SK-N-SH treated with all-trans-retinoic acid at 6 μM for 48 hours (cell line): ENCODE measurements at places on chromosomes 4 and X.

- ATAC-seq, result no peak
Measured at GRCh38 chr4:168885400-168885799, 124.7 kb downstream of the CBR4 start.

- ATAC-seq, result no peak
Measured at GRCh38 chrX:154365052-154365600, 9.3 kb downstream of the FLNA start.

GRCh38 chr4:141815646-141816045 lies 179.3 kb downstream of the IL15 start:
- ATAC-seq, result no peak

DNA sequence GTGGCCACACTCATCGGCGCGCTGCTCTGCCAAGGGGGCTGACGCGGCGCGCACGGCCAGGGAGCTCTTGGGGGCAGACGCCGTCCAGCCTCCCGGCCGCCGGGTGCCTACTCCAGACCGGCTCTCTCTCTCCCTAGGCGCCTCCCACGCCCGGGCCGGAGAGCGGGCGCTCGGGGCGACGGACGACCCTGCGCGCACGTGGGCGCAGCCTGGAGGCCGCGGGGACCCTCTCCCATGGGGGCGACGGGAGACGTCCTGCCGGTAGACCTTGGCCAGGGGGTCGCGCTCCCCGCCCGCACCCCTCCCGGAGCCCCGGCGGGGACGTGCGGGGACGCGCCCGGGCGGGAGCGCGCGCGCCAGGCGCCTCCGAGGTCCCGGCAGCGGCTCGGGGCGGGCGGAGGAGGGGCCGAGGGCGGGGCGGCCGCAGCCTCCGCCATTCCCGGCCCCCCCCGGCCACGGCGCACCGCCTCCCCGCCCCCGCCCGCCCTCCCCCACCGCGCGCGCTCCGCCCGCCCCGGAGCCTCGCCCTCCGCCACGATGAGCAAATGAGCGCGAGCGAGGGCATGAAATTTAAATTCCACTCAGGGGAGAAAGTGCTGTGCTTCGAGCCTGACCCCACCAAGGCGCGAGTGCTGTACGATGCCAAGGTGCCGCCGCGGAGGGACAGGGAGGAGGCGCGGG lies at the start of gene MSL3:
Gene MSL3, plus strand, starts transcription at position 519 of the 681 bp plus-strand sequence. Its CDS starts 27 bp downstream, at position 546.
- peak; percentile 45 for ATAC-seq

GRCh38 chr4:3525532-3526430 lies 6.4 kb downstream of the LRPAP1 start:
- ATAC-seq, result no peak

- ATAC-seq, result peak; percentile 43; the same call in 1 of the 3 replicates
Measured at GRCh38 chrX:14497184-14497666, 32.1 kb upstream of the GLRA2 start.

DNA sequence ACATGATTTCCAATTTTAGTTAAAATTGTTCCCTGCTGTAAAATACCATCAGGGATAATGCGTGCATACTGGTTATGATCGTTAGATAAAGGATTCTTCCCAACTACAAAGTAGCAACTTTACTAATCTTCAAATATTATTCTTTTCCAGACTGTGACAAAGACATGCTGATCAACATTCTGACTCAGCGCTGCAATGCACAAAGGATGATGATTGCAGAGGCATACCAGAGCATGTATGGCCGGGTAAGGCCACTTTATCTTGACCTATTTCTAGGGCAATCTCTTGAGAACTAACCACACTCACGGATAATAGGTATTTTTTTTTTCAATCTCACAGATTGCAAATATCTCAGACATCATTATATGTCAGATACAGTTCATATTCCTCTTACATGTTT lies 47.0 kb downstream of the ANXA10 start:
- ATAC-seq, result peak; percentile 65

DNA sequence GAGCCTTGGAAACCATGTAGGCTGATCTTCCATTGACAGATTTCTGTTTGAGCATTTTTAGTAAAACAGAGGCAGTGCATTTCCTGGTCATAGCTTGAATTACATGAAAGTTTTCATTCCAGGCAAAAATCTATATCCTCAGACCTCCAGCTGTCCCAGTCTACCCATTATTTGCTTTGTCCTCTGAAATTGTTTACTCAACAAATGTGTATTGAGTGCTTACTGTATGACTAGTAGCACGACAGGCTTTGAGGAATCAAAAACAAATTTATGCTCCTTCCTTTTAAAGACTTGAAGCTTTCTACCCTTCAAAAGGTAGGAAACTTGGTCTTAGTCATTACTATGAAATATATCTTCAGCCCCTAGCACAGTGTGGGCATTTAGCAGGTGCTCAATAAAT lies 307.9 kb upstream of the IGFBP7 start:
- no peak for ATAC-seq

GRCh38 chr4:38091636-38092035 lies 131.4 kb downstream of the PTTG2 start:
- no peak for ATAC-seq

DNA sequence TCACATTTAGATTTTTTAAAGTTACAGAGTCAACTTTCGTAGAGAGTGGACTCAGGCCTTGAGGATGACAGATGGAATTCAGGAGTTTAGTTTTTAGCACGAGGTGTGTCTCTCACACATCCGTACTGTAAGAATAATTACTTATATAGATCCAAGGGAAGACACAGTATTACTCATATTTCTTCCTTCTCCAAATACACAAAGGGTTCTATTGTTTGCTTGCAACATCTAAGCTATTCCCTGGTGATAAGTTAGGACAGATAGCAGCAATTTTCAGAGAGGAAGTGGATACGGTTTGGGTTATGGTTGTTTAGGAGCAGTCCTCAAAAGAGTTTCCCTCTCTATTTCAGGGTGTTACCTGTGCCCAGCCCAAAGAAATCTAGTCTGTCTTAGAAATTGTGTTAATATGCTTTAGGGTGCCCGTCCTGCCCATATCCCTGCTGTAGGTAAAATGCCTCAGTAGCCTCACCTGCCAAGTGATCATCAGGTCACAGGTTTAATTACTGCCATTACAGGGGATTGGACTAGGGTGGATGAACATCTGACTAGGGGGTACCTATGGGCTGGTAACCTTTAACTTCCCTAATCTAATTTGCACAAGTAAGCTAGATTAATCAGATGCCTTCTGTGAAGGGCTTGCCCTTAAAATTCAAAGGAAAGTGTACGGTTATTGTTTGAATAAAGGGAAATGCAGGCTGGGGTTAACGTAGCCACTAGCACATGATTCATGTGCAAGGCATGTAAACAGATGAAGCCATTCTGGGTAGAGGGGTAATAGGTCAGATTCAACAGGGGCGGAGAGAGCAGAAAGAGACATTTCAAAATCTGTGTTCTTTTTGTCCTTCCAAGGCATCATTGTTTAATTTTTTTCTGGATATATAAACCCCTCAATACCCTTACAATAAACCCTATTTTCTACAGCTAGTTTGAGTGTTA lies 8.7 kb upstream of the PPP3CA start:
- peak; percentile 65 for ATAC-seq

DNA sequence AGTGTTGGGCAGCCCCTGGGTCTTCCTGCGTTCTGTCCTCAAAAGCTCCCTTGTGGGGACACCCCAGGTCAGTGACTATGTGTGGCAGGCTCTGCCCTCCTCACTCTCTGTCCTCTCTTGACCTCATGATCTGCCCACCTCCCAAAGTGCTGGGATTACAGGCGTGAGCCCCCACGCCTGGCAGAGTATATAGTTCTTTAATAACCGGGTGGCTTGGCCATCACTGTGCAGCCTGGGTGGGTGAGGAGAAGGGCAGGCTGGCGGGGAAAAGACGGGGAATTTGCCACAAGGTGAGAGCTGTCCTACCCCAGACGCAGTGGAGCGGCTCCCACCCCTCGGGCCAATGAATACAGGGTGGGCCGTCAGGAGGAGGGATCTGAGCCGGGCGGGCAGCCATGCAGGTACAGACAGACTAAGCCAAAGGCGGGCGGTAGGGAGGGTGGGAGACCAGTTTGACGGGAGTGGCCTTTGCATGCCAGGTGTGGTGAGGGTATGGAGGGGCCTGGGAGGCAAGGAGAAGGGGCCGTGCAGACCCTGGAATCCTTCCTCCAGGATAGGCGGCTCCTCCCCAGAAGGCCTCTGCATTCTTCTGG lies 2.5 kb downstream of the SH3BP2 start:
- ATAC-seq, result no peak

DNA sequence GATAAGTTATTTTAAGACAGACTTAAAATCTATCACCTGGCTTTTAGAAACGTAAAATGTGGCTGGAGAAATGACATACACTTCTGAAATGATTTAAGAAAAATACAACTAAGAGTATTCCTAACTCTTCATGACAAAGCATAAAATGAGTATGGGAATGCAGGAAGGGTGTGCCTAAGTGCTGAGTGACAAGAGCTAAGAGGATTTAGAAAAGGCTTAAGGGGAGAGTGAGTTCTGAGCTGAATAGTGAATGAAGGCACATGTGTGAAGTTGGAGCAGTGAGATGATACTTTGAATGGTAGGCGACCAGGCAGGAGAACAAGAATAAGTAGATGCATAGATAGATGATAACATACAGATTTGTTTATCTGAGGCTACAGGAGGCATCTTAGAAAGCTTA lies 458.3 kb upstream of the TENM3 start:
- no peak for ATAC-seq
